Dermis microvascular lymphatic vessel endothelial cell (primary cell): ENCODE measurements at places on chromosomes 16 and 17. TPM values are rescaled to one million over a fixed set of nuclear protein-coding genes. Genes with fewer than 3 reads are reported as not detected.

AANAT gene
- not detected in 2 replicates for total RNA-seq

LPO gene
- not detected in 2 replicates for total RNA-seq

STAT5A gene
- 41.8 and 45.9 TPM in 2 replicates for total RNA-seq

CALB2 gene
- total RNA-seq, result not detected in 2 replicates

PLSCR3 gene
- total RNA-seq, result 13.5 and 34.0 TPM in 2 replicates

ACSM5 gene
- 1.3 and 5.6 TPM in 2 replicates for total RNA-seq

SEC14L5 gene
- total RNA-seq, result under 0.01 and 0.13 TPM in 2 replicates

CACNG1 gene
- not detected in 2 replicates for total RNA-seq
